ENCODE measurements at places on chromosomes 1 and 21. TPM values are rescaled to one million over a fixed set of nuclear protein-coding genes. Genes with fewer than 3 reads are reported as not detected.

GPR153 gene
- total RNA-seq, result 11.4 TPM

PALMD gene
- total RNA-seq, result 0.17 TPM

OR2AK2 gene
- not detected for total RNA-seq

RRP1 gene
- 38.5 TPM for total RNA-seq

CLDN8 gene
- total RNA-seq, result not detected

ADGRL4 gene
- total RNA-seq, result 21.8 TPM

CRYAA gene
- total RNA-seq, result not detected

SEMA6C gene
- total RNA-seq, result 9.9 TPM

PAFAH2 gene
- total RNA-seq, result 20.8 TPM
